ENCODE measurements at places on chromosomes 7 and 10. TPM values are rescaled to one million over a fixed set of nuclear protein-coding genes. Genes with fewer than 3 reads are reported as not detected.

DNA sequence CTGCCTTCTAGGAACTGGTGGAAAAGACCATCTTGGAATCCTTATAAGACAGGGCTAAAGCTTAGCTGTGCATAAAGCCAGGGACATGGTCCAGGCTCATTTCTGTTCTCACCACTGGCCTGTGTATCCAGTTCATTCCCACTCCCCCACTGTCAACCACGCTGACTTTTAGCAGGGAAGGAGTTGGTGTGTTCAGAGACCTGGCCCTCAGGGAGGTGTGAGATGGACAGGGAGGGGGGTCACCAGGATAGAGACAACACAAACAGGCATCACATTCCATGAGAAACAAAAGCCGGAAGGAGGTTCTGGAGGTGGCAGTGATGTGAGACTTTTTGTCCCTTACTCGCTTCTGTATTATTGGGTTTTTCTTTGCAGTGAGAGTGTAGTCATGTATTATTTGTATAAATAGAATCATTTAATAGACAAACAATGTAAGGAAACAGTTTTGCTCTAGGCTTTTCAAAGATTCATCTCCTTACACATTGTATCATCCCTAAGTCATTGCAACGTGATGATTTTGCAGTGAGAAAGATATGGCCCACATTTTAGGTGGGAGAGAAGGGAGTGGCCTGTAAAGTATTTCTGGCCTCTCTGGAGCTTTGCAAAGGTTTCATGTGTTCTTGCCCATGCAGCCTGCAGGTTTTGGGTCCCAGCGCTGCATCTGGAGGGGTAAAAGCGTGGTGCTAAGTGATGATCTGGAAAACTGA, 52.0 kb downstream of the EEPD1 start:
- no peak for DNase-seq

DNA sequence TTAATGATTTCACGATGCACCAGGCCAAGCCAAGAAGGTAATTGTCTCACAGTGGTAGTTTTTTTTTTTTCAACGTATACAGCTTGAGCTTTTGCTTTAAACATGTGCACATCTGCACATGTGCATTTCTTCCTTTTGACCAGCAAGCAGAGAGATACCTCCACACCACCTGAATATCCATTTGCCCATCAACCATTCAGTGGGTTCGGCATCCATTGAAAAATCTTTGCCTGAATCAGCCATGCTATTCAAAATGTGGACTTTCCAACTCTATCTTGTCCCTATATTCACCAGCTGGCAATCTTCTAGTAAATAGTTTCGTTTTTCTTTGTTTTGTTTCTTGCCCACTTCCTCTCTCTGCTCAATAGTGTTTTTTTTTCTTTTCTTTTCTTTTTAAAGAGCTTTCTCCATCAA, 7.7 kb upstream of the TRA2A start:
- no peak for DNase-seq

- no peak for DNase-seq
These were observed 331.9 kb upstream of the PRKCQ start for GRCh38 chr10:6912021-6912420.

GRCh38 chr7:134512271-134512670, 15.1 kb upstream of the AKR1B10 start:
- no peak for DNase-seq

DNA sequence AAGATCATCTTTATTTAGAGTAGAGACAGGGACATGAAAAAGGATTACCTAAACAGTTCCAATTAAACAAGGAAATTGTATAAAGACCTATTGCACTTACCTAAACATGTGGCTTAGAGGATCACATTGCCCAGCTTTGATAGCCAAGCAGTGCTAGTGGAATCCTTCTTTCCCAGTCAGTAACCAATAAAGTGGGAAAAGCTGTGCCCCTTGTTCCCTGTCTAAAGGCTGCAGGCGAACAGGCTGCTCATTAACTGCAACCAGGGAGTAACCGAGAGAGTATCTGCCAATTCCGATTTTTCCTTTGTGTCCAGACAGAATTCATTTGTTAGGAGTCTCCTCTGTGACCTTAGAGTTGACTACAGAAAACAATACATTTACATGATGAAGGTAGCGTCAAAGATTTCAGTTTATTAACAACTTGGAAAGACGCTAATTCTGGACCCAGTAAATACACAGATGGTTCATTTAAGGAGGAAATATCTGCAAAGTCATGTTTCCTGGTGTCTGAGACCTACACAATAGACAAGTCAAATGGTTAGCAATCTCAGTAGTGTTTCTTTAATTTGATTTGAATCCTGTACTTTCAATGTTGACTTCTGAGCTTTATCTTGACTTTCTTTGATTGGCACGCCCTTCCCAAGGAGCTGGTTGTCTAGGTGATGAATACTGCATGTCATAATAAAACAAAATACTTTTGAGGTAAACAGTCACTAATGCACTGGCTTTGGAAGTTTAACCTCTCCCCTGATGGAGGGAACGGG, 57.3 kb upstream of the MET start:
- no peak for DNase-seq

DNA sequence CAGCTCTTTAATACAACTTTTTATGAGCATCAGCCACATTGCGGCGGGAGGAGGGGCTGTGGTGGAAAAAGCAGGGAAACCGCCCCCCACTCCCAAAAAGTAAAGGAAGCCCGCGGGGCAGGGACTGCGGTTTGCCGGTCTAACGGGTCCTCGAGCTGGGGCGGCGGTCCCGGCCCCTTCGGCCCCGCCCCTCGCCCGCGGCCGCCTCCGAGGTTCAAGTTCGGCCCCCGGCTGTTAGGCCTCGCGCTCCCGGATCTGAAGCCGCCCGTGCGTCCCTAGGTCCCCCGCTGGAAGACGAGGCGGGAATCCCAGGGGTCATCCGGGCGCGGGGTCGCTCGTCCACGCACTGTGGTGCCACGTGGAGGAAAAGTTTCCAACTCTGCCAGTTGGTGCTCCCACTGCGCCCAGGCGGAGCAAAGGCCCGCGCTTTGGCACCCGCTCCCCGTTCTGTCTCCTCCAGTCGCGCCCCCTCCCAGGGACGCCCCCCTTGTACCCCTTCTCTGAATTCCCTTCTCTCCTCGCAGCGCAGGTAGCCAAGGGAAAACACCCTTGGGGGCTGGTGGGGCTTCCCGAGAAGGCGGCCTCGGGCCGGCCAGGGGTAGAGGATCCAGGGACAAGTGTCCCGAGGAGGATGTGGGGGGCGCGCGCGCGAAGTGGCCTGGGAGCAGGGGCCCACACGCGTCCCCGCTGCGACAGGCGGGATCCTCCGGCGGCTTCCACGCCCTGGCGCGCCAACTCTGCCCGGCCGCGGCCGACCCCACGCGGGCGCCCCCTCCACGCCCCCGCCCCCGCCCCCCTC, 798 bp upstream of the AUTS2 start:
- peak; percentile 25 for DNase-seq

DNA sequence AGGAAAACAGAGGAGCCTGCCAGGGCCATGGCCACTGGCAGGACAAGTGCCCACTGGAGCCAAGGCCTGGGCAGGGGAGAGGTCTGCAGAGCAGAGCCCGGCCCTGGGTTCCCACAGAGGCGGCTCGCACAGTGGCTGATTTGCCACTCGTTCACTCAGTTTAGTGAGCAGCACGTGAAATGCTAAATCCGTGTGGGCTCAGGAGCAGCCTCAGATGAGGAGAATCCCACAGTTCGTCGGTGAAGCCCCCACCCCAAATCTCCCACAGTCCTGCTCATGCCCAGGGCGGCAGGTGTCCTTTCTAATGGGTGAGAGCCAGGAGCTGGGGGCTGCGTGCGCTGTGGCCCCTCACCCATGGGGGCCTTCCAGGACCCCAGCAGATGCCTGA, 107.7 kb upstream of the FAM20C start:
- DNase-seq, result no peak

DNA sequence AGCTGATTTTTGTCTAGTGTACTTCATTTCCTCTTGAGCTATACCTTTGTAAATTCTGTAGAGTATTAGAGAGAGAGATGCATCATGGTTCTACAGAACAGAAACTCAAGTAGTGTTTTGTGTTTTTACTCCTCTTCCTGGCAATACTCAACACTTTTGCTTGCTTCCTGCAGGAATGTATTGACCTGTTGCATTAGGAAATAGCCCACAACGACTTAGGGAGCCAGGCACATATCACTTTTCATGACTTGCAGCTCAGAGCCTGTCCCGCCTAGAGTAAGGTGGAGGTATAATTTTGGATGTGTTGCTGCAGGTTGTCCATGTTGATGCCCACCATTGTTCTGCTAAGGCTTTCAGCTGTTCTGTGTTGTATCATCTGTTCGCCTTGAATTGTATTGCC, 216.3 kb downstream of the SDK1 start:
- DNase-seq, result no peak

DNA sequence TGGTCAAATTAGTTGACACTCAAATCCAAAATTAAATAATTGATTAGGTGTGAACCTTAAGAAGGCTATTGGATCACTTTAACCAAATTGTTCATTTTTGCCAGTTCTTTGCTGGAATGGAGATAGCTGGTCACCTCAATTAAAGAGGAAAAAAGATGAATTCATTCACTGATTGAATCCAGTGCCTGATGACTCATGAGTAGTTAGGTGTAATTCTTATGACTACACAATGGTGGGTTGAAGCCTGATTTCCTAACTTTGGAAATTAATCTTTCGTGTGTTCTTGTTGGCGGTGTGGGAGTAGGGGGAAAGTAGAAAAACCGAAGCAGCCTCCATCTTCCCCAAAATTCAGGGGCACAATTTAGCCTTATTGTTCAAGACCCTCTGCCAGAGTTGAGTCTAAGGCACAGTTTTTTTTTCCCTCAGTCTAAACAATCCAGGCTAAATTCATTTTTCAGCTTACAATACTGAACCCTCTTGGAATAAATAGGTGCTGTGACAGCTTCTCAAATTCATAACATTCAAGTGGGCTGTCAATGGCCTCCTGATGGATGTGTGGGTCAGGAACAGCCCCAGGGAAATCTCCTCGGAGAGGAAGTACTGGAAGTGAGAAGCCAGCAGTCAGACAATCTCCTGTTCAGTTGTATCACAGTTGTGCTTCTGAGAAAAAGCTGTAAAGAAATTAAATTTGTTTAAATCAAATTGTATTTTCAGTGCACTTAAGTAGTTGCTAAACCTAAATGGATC, 356.6 kb downstream of the BBS9 start:
- DNase-seq, result no peak

DNA sequence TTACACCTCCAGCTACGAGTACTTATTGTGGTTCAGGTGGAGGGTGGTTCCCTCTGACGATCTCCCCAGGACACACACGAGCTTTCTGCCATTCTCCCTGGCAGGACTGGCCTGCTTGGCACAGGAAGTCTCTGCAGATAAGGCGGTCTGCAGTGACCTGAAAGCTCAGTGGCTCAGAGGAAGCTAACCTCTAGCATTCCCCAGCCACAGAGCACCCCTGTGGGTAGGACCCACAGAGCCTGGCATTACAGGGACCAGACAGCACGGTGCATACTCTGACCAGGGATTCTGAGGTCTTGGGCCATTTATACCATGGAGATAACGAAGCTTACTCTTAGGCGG, 1.9 kb upstream of the GPR146 start:
- DNase-seq, result no peak

- no peak for DNase-seq
These were observed 13.0 kb upstream of the CHST15 start for GRCh38 chr10:124106241-124106879.

DNA sequence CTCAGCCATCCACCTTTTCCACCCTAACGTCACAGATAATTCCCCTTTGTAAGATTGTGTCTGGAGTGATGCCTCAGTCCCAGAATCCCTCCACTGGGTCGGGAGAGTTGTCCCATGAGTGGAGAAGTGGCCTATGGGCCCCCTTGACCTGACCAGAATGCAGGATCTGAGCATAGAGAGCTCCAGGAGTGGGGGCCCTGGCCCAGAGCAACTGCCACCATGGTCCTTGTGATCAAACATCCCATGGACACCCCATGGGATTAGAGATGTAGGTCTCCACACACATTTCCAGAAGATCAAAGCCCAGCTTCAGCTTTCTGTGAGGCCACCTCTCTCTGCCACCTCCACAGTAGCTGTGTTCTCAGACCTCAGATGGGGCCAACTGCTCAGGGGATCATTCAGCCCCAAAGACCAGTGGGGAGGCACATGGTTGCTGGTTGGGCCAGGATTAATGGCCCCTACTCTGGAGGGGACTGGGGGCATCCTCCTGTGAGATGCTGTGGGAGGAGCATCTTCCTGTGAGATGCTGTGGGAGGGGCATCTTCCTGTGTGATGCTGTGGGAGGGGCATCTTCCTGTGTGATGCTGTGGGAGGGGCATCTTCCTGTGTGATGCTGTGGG, 28.5 kb upstream of the DPYSL4 start:
- DNase-seq, result no peak

DNA sequence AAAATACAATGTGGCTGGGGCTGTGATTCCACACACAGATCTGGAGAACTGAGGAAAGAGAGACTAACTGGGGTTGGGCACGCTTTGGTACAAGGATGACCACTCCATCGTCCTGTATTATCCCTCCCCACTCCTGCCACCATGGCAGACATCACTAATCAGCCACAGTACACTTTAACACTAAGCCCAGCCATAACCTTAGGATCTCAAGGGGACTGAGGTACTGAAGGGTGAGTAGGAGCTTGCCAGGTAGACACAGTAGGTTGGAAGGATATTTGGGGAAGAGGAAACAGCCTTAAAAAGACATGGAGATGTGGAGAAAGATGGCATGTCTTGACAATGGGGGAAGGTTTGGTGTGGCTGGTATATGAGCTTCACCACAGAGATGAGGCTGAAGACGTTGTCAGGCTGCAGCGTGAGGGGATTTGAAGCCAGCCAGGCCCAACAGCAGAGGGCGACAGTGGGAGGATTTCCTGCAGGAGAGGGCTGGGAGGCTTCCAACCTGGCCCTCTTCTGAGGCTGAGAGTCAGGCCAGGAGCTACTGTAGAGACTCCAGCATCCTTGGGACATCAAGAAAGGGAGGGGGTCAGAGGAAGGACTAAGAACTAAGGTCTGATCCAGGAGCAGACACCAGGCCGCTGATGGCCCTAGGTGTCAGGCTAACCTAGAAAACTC, 58.6 kb upstream of the COL13A1 start:
- DNase-seq, result peak; percentile 57

DNA sequence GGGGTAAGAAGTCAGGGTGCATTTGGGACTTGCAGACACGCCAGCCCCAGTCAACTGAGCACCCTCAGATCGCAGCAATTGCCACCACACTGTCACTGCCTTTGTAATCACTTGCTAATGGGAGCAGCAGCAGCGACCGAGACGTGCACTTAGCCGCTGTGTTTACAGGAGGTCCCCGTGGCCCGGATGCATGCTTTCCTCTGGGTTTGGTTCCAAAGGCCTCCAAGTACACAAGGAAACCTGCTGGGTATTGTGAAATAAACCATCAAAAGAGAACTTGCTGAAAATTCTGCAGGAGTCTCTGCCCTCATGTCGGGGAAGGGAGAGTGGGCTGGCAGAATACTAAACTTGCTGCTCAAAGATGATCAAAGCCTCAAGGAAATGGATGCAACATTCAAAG, 341.7 kb downstream of the DNAJB6 start:
- no peak for DNase-seq

GRCh38 chr10:97778452-97779302, 6.9 kb upstream of the SFRP5 start:
- DNase-seq, result no peak

MYOZ1 gene
- total RNA-seq, result 0.35 TPM

ARMC10 gene
- 28.9 TPM for total RNA-seq

CNPY1 gene
- not detected for total RNA-seq

NEUROD6 gene
- total RNA-seq, result not detected

TEX47 gene
- total RNA-seq, result not detected

All from Caco-2 (cell line).